Activated gamma-delta T cell treated with anti-CD3 and anti-CD28 coated beads, Interleukin-2, amount 50 U/mL, for 16 hours (primary cell): ENCODE measurements at places on chromosomes 11 and 22.

GRCh38 chr11:66728693-66729385 lies at the start of gene SPTBN2:
SPTBN2 (minus strand) TSS chr11:66729216; CDS start chr11:66721240, 7,976 bp downstream.
- DNase-seq: no peak

DNA sequence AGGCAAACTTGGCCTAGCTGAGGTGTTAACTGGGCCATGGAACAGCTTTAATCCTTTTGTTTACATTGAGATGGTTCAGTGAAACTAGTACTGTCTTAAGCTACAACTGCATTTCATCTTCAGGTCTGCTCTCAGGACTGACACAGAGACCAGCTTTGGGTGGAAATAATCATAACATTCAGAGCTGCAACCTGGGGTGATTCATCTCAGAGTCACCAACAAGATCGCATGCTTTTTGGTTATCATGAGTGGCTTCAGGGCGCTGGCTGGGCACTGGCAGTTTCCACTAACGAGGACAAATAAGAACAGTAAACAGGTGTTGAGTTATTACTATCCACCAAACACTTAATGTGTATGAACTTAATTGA lies 60.9 kb upstream of the PAX6 start:
- DNase-seq: no peak

GRCh38 chr11:69881467-69882269 lies 62.5 kb upstream of the FGF3 start:
- DNase-seq: no peak

DNA sequence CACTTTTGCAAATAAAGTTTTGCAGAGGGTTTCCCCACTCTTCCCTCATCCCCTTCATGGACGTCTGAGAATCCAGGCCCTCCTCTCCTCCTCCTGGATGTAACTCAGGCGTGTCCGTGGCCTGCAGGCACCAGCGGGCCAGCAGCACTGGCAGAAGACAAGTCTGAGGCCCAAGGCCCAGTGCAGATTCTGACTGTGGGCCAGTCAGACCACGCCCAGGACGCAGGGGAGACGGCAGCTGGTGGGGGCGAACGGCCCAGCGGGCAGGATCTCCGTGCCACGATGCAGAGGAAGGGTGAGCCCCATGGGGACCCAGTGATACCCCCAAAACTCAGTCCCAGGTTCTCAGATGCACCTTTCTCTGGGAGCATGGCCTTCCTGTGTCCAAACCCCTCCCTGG lies 14.4 kb downstream of the TUB start:
- DNase-seq: no peak

DNA sequence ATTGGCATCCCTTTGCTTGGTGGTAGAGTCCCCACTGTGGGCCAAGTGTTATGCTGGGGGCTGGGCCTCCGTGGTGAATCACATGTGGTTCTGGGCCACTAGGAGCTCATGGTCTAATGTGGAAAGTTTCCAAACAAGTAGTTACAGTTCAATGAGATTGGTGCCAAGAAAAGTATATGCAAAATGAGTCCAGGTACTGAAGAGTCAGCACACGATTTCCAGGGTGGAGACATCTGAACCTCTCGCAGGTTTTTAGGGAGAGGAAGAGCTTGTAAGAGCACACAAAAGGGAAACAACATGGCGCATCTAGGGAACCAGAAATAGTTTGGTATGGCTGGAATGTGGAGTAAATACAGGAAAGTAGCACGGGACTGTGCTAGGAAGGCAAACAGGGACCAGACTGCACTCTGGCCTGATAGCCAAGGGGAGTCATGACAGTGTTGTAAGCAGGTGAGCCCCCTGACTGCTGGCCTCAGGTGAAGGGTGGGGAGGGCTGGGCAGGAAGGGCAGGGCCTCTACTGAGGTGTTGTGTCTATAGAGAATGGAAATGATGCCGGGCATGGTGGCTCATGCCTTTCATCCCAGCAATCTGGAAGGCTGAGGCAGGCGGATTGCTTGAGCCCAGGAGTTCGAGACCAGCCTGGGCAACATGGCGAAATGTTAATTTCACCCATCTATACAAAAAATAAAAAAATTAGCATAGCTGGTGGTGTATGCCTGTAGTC lies 12.6 kb downstream of the POLR2F start:
- DNase-seq: no peak
